ENCODE measurements at places on chromosomes 6 and 20.

- no peak for DNase-seq
These were observed 174.8 kb downstream of the BMP2 start for GRCh38 chr20:6942266-6942665.

- DNase-seq: no peak
These were observed 39.9 kb downstream of the EDN3 start for GRCh38 chr20:59340201-59340885.

DNA sequence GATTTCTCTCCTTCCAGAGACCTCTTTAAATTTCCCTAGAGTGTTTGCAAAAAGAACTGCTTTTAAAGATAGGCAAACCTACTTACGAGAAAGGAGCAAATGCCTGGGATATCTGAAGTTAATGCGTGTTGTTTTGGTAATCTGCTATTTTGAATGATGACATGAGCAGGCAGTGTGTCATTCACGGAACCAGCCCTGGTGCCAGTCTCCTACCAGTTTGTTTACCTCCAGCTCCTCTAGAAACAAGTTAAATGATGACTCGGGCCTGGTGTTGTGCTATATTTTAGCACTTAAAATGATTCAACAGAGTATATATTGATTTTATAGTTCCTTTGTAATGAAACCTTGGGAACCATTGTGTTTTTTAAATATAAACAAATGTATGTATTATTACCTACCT, 41.1 kb upstream of the MAP3K4 start:
- DNase-seq: no peak

- DNase-seq: no peak
These were observed 40.6 kb upstream of the JAG1 start for GRCh38 chr20:10714236-10714975.

GRCh38 chr6:42225029-42225339, 7.3 kb upstream of the MRPS10 start:
- no peak for DNase-seq

DNA sequence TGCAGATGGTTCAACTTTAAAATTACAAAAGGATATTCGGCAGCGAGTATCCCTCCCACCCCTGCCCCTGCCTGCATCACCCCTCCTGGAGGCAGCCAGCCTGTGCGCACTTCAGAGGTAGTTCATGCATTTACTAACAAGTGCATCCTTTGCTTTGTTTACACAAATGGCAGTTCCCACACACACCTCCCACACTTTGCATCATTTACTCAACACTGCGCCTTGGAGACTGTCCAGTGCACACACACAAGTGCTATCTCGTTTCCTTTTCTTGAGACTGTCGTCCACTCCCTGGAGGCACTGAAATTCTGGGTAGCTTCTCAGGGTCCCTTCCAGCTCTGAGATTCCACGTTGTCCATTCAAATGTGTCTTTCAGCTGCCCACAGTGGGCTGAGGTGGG, 53.1 kb upstream of the VSX1 start:
- DNase-seq: no peak

DNA sequence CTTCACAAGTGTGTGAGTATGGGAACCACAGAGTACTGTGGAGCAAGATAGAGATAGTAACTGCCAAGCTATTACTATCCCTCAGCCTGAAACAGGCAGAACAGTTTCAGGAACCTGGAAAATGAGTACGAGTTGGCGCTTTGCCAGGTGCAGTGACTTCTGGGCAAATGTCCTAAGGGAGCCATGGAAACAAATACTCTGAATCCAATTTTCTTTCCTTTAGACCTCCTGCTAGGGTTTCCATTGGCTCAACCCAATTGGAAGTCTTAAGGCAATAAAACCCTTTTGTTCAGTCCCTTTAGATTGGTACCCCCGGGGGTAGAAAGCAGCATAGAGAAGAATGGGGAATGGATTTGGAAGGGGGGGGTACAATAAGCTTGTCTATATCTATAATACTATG, 205.0 kb upstream of the EPHA7 start:
- DNase-seq: no peak

DNA sequence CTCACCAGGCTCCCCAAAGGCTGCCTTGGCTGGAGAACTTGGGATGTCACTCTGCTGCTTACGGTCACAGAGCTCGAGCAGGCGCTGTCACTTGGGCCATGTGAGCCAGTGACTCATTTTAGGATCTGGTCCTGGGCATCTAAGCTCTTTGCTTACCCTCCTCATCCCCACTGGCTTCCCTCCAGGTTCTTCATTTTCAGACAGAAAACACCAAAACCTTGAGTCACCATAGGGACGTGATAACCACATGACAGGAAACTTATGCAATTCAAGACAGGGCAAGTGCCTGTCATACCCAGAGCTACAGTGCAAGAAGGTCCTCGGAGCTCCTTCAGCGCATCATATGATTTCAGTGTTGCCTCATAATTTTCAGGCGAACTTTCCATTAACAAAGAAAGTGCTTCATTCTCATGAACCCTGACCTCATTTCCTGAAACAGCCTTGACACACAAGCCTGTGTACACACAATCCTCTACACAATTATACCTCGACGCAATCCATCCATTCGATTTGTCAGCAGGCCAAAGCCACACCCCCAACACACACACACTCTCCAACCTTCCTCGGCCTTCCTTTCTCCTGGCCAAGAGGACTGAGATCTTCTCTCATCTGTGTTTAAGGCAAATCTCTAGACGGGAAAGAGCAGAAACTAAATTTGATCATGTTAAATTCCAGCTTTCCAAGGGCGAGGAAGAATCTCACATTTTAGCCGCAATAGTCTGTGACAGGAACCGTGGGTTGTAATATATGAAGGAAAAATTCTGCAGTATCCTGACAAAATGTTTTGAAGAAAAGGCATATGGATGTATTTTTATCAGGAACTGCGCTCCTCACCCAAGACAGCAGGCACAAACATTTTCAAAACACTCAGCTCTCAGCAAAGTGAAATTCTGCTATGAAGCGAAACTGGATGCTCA, 25.3 kb downstream of the TBC1D7 start:
- DNase-seq: no peak

- no peak for DNase-seq
These were observed 60.8 kb downstream of the ECT2L start for GRCh38 chr6:138856654-138857053.

DNA sequence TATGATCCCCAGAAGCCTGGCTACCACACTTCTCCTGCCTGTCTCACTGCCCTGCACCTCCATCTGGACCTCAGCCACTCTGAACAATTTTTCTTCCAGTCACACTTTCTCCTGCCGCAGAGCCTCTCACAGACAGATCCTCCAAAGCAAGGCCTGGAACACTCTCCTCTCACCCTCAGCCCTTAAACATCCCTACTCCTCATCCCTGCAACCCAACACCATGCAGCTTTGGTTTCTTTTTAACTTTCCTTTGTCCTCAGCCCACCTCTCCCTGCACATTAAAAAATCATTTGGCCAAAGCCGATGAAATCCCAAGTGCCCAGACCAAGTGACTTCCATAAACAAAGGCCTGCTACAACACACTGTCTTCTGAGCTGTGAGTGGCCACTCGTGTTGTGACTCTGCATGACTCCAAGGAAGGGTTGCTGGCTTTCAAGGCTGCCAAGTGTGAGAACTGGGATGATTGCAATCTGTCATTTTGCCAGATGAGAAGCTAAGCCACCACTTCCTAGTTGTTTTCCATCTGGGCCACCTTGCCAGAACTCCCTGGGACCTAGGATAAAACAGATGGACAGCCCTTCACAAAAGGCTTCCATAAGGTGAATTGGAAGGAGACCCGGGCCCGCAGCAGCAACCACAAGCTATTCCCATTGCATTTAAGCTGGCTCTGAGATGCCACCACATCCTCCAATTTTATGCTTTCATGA, 144.4 kb upstream of the SSTR4 start:
- no peak for DNase-seq

GRCh38 chr6:160279850-160280249, 21.2 kb upstream of the SLC22A2 start:
- DNase-seq: no peak

GRCh38 chr20:8667306-8667705, 401.6 kb upstream of the PLCB4 start:
- DNase-seq: no peak

- DNase-seq: no peak
These were observed 10.8 kb upstream of the BTN3A2 start for GRCh38 chr6:26354162-26354561.

GRCh38 chr20:40807821-40808170, 118.8 kb upstream of the MAFB start:
- no peak for DNase-seq

GRCh38 chr20:49969234-49969633, 13.5 kb upstream of the SNAI1 start:
- DNase-seq: no peak

GRCh38 chr6:79208816-79209215, 25.7 kb downstream of the HMGN3 start:
- DNase-seq: no peak

GRCh38 chr20:34604980-34605788, 46.7 kb downstream of the MAP1LC3A start:
- DNase-seq: no peak

DNA sequence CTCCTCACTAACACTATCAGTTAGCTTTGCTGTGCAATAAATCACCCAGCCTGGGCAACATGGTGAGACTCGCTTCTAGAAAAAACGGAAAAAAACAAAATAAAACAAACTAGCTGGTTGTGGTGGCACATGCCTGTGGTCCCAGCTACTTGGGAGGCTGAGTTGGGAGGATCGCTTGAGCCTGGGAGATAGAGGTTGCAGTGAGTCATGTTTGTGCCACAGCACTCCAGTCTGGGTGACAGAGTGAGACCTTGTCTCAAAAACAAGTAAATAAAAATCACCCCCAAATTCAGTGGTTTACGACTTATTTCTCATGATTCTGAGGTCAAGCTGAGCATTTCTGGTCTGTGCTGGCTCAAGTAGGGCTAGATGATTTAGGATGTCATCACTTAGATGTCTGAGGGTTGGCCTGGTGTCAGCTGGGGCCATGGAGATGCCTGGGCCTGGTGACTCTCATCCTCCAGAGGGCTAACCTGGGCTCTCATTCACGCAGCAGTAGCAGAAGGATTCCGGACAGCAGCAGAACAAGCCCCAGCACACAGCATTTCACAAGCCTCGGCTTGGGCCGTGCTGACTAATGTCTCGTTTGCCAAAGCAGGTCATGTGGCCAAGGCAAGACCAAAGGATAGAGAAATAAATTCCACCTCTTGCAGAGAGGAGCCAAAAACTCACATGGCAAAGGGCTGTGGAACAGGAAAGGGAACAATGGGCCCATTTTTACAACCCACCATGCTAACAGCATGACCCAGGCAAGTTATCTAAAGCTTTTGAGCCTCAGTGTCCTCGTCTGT, 32.5 kb downstream of the MGME1 start:
- no peak for DNase-seq

- DNase-seq: no peak
These were observed 176.4 kb downstream of the TBC1D32 start for GRCh38 chr6:121157906-121158305.

DNA sequence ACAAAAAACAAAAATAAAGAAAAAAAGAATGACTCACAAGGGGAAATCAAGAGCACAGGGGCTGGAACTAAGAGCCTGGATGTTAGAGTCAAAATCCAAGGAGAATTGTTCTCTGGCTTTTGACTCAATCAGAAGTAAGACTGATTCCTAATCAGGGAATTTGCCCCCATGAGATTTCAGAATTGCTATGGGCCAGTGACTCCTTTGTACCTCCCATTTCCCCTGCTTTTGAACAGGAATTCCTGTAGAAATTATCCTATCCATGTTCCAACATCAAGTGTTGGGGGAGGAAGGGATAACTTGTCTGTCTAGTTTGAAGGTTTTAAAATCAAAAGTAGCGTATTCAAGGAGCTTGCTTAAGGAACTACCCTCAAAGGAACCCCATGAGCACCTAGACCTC, 396.7 kb downstream of the CDC5L start:
- DNase-seq: no peak

DNA sequence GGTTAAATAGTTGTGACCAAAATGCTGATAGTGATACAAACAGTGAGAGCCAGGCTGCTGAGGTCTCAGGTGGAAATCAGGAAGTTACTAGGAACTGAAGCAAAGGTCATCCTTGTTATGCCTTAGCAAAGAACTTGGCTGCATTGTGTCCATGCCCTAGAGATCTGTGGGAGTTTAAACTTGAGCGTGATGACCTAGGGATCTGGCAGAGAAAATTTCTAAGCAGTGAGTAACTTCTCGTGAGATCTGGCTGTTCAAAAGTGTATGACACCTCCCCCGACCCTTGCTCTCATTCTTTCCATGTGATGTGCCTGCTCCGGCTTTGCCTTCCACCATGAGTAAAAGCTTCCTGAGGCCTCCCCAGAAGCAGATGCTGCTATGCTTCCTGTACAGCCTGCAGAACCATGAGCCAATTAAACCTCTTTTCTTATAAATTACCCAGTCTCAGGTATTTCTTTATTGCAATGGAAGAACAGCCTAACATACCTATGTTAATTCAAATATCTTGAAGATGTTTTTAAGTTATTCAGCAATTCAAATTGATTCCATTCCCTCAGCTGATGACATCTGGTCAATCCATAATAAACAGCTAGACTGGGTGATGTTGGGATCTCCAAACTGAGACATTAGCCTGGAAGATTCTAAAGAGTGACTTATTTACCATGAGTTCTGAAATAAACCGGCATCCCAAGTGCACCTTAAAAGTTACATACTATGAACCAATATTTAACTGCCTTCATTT, 33.8 kb downstream of the KIF16B start:
- DNase-seq: no peak

DNA sequence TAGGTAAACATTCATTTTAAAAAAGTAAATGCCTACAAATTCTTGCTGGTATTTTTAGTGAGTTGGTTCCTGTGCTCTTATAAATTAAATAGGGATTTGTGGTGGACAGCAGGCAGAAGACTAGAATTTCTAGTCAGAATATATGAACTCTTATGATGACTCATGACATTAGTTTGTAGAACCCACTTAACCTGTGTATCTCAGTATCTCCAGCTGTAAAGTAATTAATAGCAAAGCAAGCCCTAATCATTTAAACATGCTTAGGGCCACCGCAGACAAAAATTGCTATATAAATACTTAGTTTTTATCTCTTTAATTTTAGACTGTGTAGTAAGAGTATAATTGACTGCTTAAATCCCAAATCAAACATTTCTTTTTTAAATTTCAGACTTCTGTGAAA, 2.4 kb downstream of the FAM135A start:
- DNase-seq: no peak

DNA sequence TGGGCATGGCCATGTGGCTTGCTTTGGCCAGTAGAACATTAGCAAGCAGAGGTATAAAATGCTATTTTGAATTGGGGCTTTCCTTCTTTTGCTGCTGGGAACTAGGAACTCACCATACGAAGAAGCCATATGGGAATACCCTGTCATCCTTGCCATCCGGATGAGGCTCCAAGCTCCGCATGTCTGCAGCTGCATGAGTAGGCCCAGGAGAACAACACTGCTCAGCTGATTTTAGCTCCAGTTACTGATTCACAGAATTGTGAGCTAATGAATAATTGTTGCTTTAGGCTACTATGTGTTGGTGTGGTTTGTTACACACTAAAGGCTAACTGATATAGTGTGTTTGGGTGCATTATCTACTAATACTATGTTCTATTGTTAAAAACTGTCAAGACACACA, 2.7 kb upstream of the PLCB4 start:
- no peak for DNase-seq

GRCh38 chr6:91082311-91082832, 495.5 kb upstream of the MAP3K7 start:
- no peak for DNase-seq

- no peak for DNase-seq
These were observed 29.5 kb upstream of the BCAS1 start for GRCh38 chr20:54099894-54100293.

GRCh38 chr6:5930143-5930770, 76.5 kb downstream of the NRN1 start:
- DNase-seq: no peak

All from cortex of kidney (tissue), 1 donor.